Subcutaneous preadipocyte (primary cell): ENCODE measurements at places on chromosomes 11 and 22. TPM values are rescaled to one million over a fixed set of nuclear protein-coding genes. Genes with fewer than 3 reads are reported as not detected.

The OR5AR1 gene
- total RNA-seq, result not detected in 2 replicates

The FAM181B gene
- total RNA-seq, result not detected in 2 replicates

The ANO1 gene
- total RNA-seq, result not detected in 2 replicates

The P4HA3 gene
- total RNA-seq, result 0.73 and 0.98 TPM in 2 replicates

The HBG2 gene
- not detected in 2 replicates for total RNA-seq

The SNX32 gene
- 1.2 and 2.9 TPM in 2 replicates for total RNA-seq

The TRIM21 gene
- 10.3 and 10.9 TPM in 2 replicates for total RNA-seq

The KRTAP5-10 gene
- not detected in 2 replicates for total RNA-seq

The GDPD4 gene
- not detected in 2 replicates for total RNA-seq

The SYT13 gene
- not detected in 2 replicates for total RNA-seq

The PAMR1 gene
- total RNA-seq, result 323 and 383 TPM in 2 replicates

The CD44 gene
- 430 and 431 TPM in 2 replicates for total RNA-seq

The TMEM45B gene
- total RNA-seq, result not detected in 2 replicates

The LDHAL6A gene
- total RNA-seq, result not detected in 2 replicates

The RAPSN gene
- total RNA-seq, result 0.20 TPM in 1 of 2 replicates, not detected in the other

The SLC5A12 gene
- total RNA-seq, result under 0.01 TPM in 1 of 2 replicates, not detected in the other

The TRPM5 gene
- total RNA-seq, result not detected in 2 replicates

The CRYBB3 gene
- not detected in 2 replicates for total RNA-seq
